ENCODE measurements at places on chromosomes 4 and X. TPM values are rescaled to one million over a fixed set of nuclear protein-coding genes. Genes with fewer than 3 reads are reported as not detected.

DNA sequence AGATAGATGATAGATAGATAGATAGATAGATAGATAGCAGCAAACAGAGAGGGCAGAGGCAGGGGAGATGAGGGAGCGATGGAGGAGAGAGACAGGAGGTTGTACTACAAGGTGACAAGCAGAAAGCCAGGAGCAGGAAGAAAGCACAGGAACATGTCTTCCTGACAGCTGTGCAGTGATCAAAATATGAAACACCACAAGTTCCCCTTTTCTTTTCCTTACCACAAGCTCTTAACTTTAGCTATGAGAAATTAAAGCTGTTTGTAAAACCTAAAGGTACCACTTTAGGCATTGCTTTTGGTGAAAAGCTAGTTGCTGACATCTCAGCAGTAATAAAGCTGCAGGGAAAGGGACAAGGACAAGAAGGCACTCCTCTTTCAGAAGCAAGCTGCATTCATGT is 9.1 kb upstream of the MAGED4B start:
- no peak for DNase-seq

GRCh38 chr4:180434131-180434895 is 1808.9 kb upstream of the TENM3 start:
- DNase-seq, result no peak

GRCh38 chrX:50680990-50681389 is 133.0 kb downstream of the SHROOM4 start:
- DNase-seq, result no peak

GRCh38 chr4:185718578-185719499 is 93.2 kb downstream of the SORBS2 start:
- DNase-seq, result no peak

- no peak for DNase-seq
Observed at GRCh38 chr4:135372131-135372530, 1170.5 kb upstream of the PABPC4L start.

GRCh38 chr4:88693792-88694191 is 3.8 kb downstream of the NAP1L5 start:
- no peak for DNase-seq

DNA sequence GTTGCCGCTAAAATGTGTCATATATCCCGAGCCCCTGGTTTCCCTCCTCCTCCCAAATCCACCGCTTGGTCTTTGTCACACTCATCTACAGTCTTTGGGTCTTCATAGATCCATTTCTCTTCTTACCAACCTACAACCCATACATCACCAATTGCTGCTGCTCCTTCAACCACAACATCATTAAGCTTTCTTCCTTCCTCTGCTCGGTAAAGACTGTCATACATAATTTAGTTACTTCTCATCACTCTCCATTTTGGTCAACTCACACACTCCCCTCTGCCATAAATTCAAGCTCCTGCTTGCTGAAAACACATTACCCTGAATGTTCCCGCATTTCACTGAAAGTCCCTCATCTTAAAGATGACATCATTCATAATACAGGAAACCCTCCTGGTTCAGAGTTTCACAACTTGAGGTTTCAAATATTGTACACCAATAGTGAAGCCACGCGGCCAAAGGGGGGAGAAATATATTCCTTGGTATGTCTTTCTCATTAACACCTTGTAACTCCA is 1.7 kb upstream of the DCTD start:
- no peak for DNase-seq

DNA sequence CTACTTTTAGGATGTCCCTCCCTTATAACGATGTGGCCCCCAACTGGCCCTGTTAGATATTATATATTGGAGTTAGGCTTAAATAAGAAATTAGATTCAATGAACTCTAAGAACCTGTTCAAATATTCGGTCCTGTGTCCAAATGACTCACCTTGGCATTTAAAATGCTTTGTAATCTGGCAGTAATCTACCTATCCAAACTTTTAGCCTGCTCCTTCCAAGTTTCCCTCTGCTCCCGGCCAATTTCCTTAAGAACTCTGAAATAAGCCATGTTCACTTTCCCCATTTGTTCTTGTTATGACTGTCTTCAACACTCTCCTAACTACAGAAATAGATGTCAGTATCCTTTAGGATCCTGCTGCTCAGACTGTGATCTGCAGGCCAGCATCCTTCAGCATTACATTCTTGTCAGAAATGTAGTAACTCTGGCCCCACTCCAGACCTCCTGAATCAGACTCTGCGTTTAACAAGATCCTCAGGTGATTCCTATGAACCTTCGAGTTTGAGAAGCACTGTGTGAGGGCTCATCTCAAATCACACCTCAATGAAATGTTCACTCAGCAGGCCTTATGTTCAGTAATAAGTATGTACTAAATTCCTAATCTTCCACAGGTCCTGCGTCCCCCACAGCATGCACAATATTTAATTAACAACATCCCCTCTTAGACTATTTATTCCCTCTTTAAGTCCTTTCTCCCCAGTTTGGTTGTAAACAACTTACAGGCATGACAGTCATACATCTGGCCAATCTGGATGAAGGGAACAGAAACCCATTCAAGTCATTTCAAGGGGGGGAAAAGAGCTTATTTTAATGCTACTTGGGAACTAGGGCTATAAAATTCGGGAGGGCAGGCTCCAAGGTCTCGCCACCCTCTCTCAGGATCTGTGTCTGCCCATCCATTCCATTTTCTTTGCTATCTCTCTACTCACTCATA is 3.0 kb downstream of the ATP8A1 start:
- DNase-seq, result no peak

GRCh38 chr4:110271986-110272385 is 73.6 kb upstream of the ELOVL6 start:
- no peak for DNase-seq

DNA sequence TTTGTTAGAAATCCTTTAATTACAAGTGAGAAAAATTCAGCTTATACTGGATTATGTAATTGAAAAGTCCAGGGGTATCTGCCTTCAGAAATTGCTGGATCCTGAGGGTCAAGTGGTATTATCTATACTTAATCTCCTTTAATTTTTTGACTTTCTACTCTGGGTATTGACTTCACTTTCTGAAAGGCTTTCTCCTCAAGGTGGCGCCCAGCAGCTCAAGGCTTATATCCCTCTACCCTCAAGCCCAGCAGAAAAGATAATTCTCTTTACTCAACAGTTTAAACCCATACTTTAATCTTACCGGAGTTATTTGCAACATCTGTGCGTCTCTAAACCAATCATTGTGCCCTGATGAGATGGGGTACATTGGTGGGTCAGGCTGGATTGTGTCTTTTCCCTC is 129.5 kb downstream of the LARP7 start:
- DNase-seq, result no peak

- no peak for DNase-seq
Observed at GRCh38 chr4:15366721-15367120, 61.1 kb upstream of the C1QTNF7 start.

- no peak for DNase-seq
Observed at GRCh38 chr4:36269101-36269500, 12.3 kb upstream of the DTHD1 start.

- no peak for DNase-seq
Observed at GRCh38 chrX:28851871-28852270, 264.6 kb downstream of the IL1RAPL1 start.

- DNase-seq, result no peak
Observed at GRCh38 chr4:70752236-70752635, 30.5 kb downstream of the RUFY3 start.

- DNase-seq, result no peak
Observed at GRCh38 chr4:156933633-156934258, 37.9 kb downstream of the PDGFC start.

DNA sequence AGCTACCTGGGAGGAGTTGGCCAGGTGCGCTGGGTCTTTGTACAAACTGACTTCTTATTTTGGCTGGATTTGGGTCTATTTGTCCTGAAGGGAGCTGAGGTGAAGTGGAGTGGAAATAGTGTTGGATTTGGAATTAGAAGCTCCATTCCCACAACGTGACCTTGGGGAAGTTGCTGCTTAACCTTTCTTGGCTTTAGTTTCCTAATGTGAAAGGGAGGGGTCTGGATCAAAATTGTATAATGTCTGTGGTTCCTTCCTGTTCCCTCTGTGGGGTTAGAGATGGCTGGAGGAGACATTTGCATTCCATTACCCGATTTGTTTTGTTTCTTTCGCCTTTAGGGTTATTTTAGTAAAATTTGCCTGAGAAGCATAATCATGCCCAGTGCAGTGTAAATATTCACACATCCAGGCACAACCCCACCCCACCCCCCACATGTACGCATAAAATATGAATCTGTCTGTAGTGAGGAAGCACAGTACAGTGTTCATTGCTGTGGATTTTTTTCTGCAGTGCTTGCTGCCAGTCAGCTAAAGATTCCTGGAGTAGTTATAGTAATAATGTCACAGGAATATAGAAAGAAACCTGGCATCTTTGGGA is 21.5 kb downstream of the JADE1 start:
- no peak for DNase-seq

GRCh38 chrX:11632732-11633131 is 33.0 kb downstream of the ARHGAP6 start:
- DNase-seq, result no peak

Gene CENPI
- total RNA-seq, result 7.0 TPM

Gene KLB
- not detected for total RNA-seq

Gene FMR1NB
- total RNA-seq, result not detected

Gene CENPVL1
- total RNA-seq, result 1.7 TPM

Gene ZFP92
- 1.9 TPM for total RNA-seq

Gene ING2
- total RNA-seq, result 26.4 TPM

Gene MAEA
- 27.9 TPM for total RNA-seq

Gene GALNTL6
- 10.0 TPM for total RNA-seq

Gene MPP1
- 15.1 TPM for total RNA-seq

Gene PAGE5
- not detected for total RNA-seq

Gene SMPX
- total RNA-seq, result 0.31 TPM

Gene SH2D1A
- total RNA-seq, result not detected

Gene SYTL5
- 4.4 TPM for total RNA-seq
